ENCODE measurements at places on chromosomes 7 and 10.

DNA sequence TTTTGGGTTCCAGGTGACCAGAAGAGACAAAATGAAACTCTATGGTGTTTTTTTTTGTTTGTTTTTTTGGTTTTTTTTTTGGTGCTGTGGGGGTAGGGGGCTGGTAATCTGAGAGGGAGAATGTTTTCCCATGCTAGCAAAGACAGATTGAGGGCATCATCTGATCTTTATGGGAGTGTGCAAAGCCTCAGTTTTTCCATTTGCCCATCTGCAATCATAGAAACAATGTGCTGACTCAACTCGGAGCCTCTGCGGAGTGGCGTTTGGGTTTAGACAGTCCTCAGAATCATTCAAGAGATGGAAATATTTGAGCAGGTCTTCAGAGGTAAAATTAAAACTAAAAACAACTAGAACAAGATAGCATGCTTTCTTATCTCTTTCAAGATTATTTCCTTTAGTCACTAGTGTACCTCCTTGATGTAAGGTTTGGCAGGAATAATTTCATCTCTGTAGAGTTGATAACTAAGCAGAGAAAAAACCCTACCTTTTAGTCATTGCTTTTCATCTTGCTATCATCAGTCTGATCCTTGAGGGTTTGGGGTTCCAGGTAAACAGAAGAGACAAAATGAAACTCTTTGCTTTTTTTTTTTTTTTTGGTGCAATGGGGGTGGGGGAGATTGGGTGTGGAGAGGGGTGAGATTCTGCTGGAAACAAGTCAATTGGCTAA, 18.0 kb downstream of the CNNM2 start:
- DNase-seq = no peak

- no peak for DNase-seq
These were observed 124.7 kb upstream of the UNC5B start for GRCh38 chr10:71087622-71088021.

DNA sequence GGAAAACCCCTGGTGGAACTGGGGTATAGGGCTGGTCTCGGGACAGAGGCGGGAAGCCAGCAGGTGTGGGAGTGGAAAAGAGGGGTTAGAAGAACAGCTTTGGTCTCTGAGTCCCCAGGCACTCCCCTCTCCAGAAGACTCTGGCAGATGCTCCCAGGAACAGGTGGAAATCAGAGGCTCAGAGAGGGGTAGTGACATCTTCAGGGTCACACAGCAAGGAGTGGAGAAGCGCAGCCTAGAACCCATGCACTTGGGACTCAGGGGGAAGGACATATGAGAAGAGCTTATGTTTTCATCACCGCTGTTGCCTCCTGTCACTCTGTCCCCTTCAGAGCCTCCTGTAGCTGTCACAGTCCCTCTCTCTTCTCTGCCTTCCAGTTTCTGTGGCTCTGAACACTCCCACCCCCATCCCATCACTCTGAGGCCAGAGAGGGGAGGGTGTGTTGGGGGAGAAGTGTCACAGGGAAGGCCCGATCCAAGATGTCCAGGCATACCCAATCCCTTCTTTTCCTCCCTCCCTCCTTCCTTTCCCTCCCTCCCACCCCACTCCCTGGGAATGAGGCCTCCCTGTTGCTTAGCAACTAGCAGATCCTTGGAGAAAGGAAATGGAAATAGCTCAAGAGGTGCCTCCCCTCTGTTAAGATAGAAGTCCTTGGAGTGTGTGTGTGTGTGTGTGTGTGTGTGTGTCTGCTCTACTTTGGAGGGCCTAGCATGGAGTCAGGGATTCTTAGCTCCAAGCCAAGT, 32.0 kb downstream of the SRRM3 start:
- DNase-seq = no peak

DNA sequence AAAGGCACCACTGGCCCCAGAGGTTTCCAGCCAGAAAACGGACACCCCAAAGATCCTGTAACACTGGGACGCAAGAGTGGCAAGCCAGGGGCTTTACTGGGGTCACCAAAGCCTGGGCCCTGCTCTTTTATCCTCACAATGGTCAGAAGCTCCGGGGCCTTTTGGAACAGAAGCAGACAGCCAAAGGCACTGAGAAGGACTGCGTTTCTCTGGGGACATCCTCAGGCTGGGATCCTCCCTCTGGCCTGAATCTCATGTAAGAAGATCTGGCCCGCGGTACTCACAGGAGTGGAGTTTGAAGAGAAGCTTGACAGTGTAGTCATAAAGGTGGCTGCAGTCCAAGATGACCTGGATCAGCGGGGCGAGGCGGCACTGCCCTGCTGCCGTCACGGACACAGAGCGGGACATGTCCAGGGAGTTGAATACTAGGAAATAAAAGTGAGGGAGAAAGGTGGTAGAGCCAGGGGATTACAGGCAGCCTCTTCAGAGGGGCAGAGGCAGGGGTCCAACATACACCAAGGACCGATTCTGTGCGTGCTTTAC, 81.4 kb downstream of the SPDYE5 start:
- no peak for DNase-seq

GRCh38 chr7:6182993-6183392, 89.4 kb downstream of the CYTH3 start:
- no peak for DNase-seq

GRCh38 chr7:90270431-90271178, 25.6 kb downstream of the CFAP69 start:
- DNase-seq = no peak

- no peak for DNase-seq
These were observed 858 bp downstream of the COPS6 start for GRCh38 chr7:100089458-100090196.

DNA sequence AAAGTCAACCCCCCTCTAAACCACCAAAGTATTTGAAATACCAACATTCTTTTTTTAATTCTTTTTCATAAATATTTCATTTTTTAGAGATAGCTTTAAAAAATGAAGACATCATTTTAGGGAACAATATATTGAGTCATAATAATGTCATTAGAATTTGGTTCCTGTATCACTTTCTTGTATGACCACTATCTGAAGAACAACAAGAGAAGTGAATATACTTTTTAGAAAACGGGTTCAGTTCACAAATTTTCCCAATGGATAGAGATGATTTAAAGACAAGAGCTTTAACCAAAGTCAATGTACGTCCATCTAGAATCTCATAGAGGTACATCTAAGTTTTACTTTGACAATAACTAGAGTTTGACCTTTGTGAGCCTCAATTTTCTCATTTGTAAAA, 48.2 kb downstream of the CUBN start:
- no peak for DNase-seq

DNA sequence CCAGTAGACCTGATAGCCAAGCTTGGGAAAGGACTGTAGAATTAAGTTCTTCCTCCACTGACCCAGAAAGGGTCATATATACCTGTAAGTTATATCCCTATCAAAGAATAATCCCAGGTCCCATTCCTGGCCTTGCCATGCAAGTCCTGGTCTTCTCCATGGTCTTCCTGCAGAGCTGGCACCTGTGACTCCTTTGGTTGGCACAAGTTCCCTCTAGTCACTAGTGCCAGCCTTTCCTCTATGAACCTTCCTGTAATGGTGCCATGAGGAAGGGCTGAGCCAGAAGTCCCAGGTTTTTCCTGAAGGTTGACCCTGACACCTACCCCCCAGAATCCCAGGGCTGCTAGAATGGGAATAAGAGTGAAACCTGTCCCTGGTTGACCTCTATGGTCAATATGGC, 54.1 kb upstream of the UNC5B start:
- no peak for DNase-seq

- no peak for DNase-seq
These were observed 615.9 kb upstream of the FOXK1 start for GRCh38 chr7:4066206-4066605.

GRCh38 chr7:150928541-150928940, 49.6 kb downstream of the KCNH2 start:
- DNase-seq = no peak

DNA sequence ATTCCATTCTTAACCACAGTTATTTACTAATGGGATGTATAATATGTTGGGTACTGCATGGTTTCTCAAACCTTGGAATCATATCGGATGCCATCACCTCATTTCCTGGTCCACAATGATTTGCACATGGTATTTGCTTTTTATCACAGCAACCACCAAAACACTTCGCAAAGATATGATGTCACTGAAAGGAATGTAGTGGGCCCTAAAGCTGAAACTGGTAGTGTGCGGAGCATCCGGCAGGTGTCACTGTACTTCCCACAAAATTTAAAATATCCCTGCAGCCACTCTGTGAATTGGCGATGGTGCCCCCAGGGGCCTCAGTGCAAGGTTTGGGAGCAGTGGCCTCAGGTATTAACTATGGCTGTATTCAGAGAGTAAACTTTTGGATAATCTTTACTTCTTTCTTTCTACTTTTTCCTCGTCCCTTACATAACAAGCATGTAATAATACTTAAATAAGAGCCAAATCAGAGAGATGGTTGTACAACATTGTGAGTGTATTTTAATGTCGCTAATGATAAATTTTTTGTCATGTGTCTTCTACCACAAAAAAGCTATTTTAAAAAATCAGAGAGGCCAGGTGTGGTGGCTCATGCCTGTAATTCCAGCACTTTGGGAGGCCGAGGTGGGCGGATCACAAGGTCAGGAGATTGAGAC, 66.2 kb downstream of the FAM241B start:
- no peak for DNase-seq

GRCh38 chr7:110484356-110484755, 606.6 kb upstream of the LRRN3 start:
- DNase-seq = no peak

DNA sequence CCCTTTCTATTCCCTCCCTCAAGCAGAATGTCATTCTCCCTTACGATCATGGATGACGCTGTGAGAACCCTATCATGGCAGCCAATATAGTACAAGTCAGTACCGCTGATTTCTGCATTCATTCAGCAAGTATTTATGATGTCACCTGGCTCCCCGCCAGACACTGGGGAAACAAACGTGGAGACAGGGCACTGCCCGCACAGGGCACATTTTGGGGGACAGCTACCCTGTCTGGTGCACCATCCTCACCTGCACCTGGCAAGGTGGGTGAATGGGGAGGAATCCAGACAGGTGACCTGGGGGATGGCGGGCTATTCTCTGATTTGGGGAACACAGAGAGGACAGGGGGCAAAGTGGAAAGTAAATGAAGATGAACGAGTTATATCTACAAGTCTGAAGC, 28.4 kb downstream of the MKI67 start:
- DNase-seq = no peak
